ENCODE measurements at places on chromosomes 2 and 18. TPM values are rescaled to one million over a fixed set of nuclear protein-coding genes. Genes with fewer than 3 reads are reported as not detected.

The POU3F3 gene
- total RNA-seq, result not detected

The STAM2 gene
- total RNA-seq, result 19.2 TPM

The AQP12B gene
- not detected for total RNA-seq

GRCh38 chr2:205768815-205769494, 86.7 kb downstream of the NRP2 start:
- no peak for DNase-seq

DNA sequence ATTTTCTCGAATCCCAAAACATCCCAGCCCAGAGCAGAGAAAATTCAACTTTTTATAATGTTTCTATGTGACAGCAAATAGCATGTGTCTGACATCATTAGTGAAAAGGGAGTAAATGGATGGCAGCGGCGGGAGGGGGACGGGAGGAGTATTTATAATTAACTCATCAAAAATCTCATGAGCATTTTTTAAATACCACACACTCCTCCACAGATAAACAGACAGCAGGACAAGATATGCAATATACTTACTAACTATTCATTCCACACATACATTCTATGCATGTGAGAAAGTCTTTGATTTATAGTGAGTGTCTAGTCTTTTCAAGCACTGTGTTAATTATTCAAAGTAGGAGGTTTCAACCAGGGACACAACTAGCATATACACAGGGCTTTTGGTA, 107.6 kb downstream of the LRP2 start:
- DNase-seq, result no peak

GRCh38 chr18:50218432-50219197, 23.7 kb upstream of the MYO5B start:
- DNase-seq, result peak; percentile 69

- DNase-seq, result no peak
Measured at GRCh38 chr2:39696838-39697237, 31.1 kb downstream of the TMEM178A start.

- no peak for DNase-seq
Measured at GRCh38 chr18:10514601-10515000, 11.2 kb upstream of the NAPG start.

- peak; percentile 53 for DNase-seq
Measured at GRCh38 chr2:222318026-222318711, 19.4 kb upstream of the PAX3 start.

Measured in natural killer cell (primary cell).